ENCODE measurements at places on chromosomes 13 and 19. TPM values are rescaled to one million over a fixed set of nuclear protein-coding genes. Genes with fewer than 3 reads are reported as not detected.

The ADAMTS10 gene
- 44.1 TPM for total RNA-seq

The VSTM1 gene
- 1.4 TPM for total RNA-seq

The ZNF729 gene
- not detected for total RNA-seq

The NDFIP2 gene
- total RNA-seq, result 38.4 TPM

The SIGLEC10 gene
- total RNA-seq, result 6.8 TPM

DNA sequence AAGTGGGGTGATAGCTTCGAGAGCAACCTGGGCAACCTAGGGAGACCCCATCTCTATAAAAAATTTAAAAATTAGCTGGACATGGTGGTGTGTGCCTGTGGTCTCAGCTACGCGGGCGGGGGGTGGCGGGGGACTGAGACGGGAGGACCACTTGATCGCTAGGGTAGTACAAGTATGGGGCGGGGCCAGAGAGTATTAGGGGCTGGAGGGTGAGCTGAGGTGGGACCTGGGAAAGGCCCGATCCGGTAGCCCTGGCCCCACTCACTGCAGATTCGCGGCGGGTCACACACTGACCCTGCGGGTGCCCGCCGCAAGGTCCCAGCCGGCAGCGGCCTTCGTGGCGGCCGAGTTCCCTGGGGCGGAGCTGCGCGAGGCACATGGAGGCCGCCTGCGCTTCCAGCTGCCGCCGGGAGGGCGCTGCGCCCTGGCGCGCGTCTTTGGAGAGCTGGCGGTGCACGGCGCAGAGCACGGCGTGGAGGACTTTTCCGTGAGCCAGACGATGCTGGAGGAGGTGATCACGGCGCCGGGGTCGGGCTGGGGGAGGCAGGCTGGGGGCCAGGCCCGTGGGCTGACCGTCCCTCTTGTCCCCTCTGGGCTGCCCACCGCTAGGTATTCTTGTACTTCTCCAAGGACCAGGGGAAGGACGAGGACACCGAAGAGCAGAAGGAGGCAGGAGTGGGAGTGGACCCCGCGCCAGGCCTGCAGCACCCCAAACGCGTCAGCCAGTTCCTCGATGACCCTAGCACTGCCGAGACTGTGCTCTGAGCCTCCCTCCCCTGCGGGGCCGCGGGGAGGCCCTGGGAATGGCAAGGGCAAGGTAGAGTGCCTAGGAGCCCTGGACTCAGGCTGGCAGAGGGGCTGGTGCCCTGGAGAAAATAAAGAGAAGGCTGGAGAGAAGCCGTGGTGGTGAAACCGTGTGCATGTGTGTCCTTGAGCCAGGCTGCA, 2.0 kb upstream of the ARHGAP45 start:
- peak; percentile 78 for DNase-seq

DNA sequence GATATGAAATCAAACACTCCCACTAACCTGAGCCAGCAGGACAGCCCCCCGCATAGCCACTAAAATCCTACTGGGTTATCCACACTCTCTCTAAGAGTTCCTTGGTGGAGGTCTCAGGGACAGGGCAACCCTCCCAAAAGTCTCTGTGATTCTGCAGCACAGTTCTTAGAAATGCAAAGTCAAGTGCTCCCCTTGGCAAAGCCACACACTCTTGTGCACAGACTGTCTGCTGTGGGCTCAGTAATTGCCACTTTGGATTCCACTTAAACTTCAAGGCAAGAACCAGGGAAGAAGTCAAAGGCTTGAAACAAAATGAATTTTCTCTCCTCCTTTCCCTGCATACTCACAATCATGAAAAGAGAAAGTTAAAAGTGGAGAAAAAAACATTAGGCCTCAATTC, 61.5 kb downstream of the DOCK9 start:
- peak; percentile 11 for DNase-seq

- no peak for DNase-seq
These were observed 16.1 kb downstream of the ZNF446 start for GRCh38 chr19:58492265-58492664.

- no peak for DNase-seq
These were observed 38.8 kb downstream of the ARHGEF7 start for GRCh38 chr13:111153977-111154332.
